ENCODE measurements at places on chromosomes 1 and 21.

DNA sequence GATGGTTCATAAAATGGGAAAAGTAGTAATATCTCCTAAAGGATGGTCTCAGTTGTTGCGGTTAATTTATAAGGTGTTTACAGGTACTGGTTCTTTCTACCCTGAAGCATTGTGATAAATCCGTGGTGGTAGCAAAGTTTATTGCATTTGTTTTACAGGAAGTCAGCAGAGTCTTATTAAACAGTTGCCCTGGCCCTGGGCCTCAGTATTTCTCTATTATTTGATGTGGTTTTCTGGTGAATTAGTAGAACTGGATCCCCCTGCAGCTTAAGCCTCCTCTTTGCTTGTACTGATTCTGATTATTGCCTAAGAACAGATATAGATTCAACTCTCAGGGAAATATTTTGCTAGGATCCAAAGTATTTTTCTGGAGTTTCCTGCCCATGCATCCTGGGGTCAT lies 76.4 kb upstream of the CD55 start:
- no peak for DNase-seq

DNA sequence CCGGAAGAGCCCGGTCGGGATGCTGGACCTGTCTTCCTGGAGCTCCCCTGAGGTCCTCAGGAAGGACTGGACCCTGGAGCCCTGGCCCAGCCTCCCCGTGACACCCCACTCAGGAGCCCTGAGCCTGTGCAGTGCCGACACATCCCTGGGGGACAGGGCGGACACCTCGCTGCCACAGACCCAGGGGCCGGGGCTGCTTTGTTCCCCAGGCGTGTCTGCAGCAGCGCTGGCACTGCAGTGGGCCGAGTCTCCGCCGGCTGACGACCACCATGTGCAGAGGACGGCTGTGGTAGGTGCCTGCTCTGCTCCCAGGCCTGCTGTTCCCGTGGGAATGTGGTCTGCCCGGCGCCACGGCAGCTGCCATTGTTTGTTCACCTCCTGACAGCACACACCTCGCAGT lies 42.1 kb upstream of the DIP2A start:
- no peak for DNase-seq

- no peak for DNase-seq
Observed at GRCh38 chr1:59290193-59290949, 6.5 kb upstream of the FGGY start.

DNA sequence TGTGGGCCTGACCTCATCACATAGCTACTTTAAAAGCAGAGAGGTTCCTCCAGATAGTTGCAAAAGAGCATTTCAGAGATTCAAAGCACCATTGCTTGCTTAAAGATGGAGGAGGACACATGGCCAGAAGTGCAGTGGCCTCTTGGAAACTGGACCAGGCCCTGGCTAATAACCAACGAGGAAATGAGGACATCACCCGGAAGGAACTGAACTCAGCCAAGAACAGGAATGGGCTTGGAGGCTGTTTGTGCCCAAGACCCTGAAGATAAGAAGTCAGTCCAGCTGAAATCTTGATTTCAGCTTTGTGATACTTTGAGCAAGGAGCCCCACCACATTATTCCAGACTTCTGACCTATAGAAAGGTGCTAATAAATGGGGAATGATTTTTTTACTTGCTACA lies 437.0 kb downstream of the PTPRC start:
- DNase-seq = no peak

DNA sequence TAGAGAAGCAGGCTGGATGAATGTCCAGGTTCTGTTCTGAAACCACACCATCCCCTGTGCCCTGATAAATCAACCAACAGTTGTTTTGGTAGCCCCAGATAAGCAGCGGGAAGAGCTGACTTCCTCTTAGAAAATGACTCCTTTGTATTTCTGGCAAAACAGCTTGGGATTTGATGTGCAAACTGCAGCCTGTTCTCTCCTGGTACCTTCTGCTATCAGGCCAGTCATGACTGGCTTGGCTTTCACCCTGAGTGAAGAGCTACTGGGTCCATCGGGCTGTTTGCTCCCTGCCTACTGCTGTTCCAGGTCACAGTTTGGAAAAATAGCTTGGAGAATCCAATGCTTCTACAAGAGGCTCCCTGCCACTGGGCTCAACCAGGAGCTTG lies 116.8 kb downstream of the DTL start:
- no peak for DNase-seq

- DNase-seq = no peak
Observed at GRCh38 chr1:31936981-31937299, 1.2 kb downstream of the PTP4A2 start.

DNA sequence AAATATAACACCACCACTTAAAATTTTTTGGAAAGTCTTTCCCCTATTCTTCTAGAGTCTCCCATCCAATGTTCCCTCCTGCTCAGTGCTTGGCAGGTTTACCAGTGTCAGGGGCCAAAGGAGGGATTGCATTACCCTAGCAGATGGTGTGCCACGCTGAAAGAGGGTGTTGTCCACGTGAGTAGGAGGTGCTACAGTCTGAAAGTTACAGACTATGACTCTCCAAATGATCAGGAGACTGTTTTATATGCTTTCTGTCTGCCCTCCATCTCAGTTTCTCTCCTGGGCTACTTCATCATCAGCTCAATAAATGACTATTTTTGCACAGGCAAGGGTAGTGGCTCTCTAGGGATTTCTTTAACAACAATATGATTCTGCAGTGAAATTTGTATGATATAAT lies 31.3 kb upstream of the ANGPTL7 start:
- DNase-seq = peak; percentile 81

GRCh38 chr1:94418664-94419655 lies 771 bp downstream of the ABCD3 start:
- no peak for DNase-seq

DNA sequence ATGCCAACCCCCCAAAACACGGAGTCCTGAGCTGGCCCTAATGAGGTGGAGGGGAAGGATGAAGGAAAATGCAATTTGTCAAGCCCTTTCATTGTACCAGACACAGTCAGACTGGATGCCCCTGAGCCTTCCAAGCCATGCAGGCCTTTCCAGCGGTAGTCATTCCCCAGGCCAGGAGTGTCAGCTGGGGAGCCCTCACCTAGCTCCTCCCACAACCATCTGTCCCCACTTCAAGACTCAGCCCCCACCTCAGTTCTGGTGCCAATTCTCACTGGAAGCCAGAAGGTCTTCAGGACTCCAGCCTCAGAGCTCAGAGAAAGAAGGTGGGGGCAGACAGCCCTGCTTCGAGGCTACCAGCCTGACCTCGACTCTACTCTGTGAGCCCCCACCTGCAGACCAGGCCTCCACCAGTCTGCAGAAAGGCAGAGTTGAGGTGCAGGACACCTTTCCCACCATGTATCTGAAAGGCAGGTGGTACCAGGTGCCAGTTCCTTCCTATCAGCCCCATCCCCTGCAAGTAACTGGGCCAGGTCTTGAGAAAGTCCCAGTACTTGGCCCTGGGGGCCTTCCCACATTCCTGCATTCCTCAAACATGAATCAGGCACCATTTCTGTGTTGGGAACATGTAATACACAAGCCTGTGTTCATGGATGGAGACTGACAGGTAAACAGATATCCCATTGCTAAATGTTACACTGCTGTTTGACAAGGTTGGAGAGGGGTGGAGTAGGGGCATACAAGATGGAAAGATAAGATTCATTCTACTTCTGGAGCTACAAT lies 180.6 kb upstream of the EDN2 start:
- no peak for DNase-seq

DNA sequence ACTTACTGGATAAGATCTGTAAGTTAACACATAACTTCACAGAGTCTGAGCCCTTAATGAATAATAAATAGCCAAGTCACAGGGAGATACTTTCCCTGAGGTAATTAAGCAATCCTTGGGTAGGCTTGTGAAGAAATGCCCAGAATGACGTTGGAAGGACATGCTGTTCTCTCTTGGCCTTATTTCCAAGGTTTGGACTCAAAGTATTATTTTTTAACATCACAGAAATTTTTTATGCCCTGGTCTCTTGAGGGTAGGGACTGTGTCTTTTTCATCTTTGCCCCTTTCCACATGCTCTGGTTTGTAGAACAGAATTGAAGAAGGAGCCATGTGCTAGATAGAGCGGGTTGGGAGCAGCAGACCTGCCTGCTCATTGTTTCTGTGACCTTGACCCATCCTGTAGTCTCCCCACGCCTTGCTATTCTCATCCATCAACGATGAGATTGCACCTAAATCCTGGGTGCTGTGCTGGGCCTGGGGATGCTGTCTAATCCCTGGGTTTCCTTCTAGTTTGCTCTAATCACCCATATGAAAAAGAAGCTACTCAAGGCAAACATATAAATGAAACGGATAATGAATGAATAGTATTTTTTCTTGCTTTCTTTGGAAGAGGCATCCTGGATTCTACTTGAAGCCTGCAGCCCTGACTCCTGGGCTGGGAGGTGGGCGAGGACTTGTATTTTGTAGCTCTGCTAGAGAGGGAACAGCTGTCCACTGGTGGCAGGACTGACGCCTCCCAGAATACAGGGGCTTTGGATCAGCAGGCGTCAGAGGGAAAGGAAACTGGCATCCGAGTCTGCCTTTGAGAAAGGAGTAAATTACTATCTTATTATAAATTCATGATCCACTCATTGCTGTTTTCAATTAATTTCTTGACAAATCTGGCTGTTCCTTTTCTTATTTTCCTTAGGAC lies 17.5 kb upstream of the LAMTOR5 start:
- DNase-seq = no peak

Measured in NCI-H1092 (cell line).